ENCODE measurements at places on chromosomes 6 and 20.
A peak's percentile ranks its signal among the peaks of the same experiment; 100 is the strongest.

DNA sequence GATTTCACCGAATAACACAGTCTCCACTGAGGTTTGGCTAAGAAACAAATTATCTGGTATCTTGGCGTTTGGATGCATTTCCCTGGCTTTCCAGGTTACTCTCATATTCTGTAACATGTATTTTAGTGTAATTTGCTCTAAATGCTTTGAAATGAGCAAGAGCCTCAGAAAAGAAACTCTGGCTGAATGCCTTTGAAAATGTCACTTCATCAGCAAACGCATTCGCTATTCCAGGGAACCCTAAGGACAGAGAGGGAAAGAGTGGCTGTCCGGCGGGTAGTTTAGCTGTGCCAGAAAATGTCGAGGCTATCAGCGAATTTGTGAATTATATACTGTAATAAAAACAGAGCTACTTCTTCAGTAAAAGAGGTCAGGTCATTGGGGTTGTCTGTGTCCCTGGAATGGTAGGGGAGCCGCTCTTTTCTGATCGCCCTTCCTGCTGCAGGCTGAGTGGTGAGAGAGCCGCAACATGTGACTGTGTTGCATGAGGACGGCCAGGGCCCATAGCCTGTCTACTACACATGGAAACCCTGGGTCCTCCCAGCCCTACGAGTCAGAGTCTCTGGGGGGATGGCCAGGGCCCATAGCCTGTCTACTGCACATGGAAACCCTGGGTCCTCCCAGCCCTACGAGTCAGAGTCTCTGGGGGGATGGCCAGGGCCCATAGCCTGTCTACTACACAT, 57.3 kb downstream of the SMOC2 start:
- DNase-seq, result no peak

DNA sequence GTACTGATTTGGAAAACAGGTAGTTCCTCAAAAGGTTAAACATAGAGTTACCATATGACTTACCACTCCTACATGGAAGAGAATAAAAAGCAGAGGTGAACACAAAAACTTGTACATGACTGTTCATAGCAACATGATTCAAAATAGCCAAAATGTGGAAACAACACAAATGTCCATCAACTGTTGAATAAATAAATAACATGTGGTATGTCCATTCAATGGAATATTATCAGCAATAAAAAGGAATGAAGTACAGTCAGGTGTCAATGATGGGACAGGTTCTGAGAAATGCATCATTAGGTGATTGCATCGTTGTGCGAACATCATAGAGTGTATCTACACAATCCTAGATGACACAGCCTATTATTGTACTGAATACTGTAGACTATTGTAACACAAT, 35.3 kb downstream of the NOL4L start:
- no peak for DNase-seq

GRCh38 chr6:44999066-44999465, 329.1 kb upstream of the RUNX2 start:
- no peak for DNase-seq

- no peak for DNase-seq
Measured at GRCh38 chr20:42678895-42679294, 510.8 kb downstream of the PTPRT start.

GRCh38 chr20:21315138-21315537, 12.0 kb downstream of the XRN2 start:
- peak; percentile 14 for DNase-seq

DNA sequence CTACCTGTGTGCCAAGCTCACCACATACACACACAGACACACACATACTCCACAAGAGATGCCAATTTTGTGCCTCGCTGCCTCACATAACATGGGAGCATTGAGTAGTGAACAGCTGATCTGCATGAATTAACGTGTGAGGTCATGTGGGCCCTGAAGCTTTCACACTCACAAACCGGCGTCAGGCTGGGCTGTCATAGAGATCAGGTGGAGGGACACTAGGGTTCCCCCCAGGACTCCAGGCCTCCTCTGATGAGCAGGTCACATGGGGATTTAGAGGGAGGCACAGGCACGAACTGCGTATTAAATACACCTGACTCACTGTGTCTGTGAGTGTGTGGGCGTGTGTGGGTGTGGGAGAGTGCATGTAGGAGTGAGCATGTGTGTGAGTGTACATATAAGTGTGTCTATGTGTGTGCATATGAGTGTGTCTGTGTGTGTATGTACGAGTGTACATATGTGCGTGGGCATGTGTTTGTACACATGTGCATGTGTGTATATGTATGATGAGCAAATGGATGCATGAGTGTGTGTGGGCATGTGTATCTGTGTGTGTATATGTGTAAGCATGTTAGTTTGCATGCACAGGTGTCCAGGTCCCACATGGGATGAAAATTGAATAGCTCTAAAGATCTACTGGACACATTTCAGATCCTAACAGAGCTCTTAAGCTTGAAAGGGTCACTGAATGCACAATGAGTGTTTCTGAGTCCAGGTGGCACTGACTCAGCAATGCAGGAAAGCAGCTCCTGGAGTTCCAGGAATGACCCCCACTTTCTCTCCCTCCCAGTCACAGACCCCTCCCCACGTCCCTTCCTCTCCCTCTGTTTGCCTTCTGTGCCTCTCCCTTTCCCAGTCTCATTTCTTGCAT, 336.6 kb downstream of the PREX1 start:
- no peak for DNase-seq

GRCh38 chr6:50128420-50129005, 78.8 kb upstream of the DEFB112 start:
- no peak for DNase-seq

DNA sequence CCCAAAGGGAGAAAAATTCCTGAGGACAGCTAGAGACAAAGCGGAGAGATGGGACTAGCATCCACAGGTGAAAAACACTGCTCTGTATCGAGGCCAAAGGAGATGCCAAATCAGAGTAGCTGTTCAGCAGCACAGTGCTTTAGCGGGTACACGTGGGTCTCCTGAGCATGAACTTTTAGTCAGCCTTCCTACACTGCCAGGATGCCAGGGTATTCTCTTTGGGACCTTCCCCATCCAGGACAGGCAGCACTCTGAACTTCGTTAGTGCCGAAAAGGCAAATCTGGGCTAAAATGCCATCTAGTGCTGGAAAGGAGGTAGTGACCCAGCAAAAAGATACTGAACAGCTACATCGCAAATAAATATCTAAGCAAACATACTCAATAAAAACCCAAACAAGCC, 64.9 kb downstream of the C6orf58 start:
- no peak for DNase-seq

- DNase-seq, result no peak
Measured at GRCh38 chr6:10412461-10413261, 2.2 kb downstream of the TFAP2A start.

GRCh38 chr20:50464026-50464724, 46.0 kb upstream of the PTPN1 start:
- peak; percentile 73 for DNase-seq

DNA sequence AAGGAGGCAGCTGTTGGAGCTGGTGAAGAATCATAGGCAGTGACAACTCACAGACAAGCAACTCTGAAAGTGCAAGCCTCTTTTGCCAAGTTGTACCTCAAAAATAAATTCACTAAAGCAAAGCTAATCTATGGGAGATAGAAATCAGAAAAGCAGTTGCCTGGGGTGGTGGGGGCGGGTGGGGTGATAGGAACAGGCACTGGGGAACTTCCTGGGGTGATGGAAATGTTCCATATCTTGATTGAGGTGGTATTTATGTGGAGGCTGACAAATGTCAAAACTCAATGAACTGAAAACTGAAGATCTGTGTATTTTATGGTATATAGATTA, 52.4 kb downstream of the ATP9A start:
- DNase-seq, result no peak

- DNase-seq, result peak; percentile 34
Measured at GRCh38 chr20:20568604-20569205, 143.7 kb downstream of the RALGAPA2 start.

- no peak for DNase-seq
Measured at GRCh38 chr6:31081872-31082271, 30.5 kb downstream of the C6orf15 start.

DNA sequence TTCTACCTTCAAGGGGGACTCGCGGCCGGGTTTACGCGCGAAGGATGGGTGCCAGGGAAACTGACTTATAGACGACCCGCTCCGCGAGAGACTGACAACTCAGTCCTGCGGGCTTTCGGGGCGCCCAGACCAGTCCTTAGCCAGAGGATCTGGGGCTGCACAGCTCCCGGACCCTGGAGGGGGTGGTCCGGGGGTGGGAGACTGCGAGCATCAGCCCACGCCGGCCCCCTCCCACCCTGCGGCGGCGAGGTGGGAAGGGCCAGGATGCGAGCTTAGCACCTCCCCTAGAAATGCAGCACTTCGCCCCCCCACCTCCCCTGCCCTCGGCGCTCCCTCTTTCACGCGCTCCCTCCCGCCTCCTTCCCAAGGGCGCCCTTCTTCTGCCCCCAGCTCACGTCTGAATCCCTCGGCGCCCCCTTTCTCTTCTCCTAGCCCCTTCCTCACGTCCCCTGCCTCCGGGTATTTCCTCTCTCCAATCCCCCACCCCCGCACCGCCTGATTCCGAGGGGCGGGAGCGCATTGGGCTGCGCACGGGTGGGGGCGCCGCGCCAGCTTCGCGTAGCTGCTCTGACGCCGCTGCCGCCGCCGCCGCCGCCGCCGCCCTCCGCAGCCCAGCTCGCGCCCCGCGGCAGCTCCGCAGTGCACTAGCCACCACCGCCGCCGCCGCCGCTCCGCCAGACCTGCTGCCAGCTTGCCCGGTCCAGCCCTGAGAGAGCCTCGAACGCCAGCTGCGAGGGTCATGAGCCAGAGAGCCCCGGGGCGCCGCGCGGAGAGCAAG, at the start of gene SLC32A1:
Gene SLC32A1, plus strand, starts transcription at position 639 of the 778 bp plus-strand sequence. CDS start 239 bp downstream, outside the sequence.
- DNase-seq, result no peak

DNA sequence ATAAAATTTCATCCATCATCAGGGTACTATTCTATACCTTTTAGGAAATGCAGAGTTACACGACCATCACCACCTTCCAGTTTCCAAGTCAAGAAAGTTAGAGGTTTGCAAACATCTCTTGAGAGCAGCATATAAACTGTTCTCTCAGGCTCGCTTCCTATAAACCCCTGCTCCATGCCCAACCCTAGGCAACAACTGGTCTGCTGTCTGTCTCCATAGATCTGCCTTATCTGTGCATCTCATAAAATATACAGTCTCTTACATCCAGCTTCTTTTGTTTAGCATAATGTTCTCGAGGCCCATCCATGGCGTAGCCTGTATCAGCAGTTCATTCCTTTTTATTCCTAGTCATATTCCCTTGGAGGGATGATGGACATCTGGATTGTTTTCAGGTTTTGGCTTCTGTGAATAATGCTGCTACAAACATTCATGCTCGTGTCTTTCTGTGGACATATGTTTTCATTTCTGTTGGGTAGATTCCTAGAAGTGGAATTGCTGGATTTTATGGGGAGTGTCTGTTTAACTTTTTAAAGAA, 6.1 kb downstream of the PTPRT start:
- no peak for DNase-seq

DNA sequence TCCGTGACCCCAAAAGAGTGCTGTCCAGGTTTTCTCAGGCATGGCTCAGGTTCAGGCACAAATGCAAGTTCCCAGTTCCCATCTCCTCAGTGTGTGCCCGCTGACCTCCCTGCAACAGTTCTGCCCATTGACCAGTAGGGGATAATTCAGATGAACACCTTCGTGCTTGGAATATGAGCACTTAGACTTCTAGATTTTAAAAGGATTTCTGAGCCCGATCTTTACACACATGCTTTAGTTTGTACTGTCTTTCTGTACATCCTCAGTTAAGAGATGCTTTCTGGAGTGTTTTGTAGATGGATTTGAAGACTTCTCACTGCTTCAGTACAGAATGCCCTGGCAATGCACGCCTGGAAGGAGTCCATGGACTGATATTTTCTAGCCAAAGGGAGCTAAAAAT, 239.6 kb upstream of the PLCB4 start:
- no peak for DNase-seq

DNA sequence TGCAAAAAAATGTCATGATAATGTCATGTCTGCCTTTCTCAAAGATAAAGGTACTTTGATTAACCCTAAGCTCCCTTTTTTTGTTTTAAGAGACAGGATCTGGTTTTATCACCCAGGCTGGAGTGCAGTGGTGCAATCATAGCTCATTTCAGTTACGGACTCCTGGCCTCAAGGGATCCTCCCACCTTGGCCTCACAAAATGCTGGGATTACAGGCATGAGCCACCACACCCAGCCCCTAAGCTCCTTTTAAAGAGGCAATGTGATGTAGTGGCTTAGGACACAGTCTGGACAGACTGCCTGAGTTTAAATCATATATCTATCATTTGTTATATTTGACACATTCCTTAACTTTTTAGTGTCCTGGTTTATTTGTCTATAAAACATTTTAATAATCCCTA, 77.0 kb downstream of the FLRT3 start:
- no peak for DNase-seq

DNA sequence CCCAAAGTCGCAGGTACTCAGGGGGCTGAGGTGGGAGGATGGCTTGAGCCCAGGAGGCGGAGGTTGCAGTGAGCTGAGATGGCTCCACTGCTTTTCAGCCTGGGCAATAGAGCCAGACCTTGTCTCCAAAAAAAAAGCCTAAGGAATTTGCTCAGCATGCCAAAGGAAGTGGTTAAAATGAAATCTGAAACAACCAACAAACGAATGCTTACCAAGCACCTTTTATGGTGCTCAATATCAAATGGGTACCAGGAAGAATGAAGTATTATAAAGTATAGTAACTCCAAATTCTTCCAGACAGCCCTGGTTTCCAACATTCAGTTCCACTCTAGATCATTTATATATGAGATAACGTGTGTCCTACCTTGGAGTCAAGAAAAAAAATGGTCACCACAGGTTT, 14.0 kb downstream of the GMDS start:
- DNase-seq, result no peak

- DNase-seq, result no peak
Measured at GRCh38 chr20:25397821-25398220, 7.2 kb upstream of the ABHD12 start.

GRCh38 chr20:2659547-2659946, 4.5 kb downstream of the IDH3B start:
- no peak for DNase-seq

Measured in CD4-positive, alpha-beta T cell treated with Interleukin-10 for 1 hour (primary cell).